ENCODE measurements at places on chromosomes 6 and 20.
A peak's percentile ranks its signal among the peaks of the same experiment; 100 is the strongest.

GRCh38 chr20:8914421-8914820 lies 154.5 kb upstream of the PLCB4 start:
- DNase-seq: no peak

GRCh38 chr6:166998256-166999144 lies 697 bp upstream of the CEP43 start:
- DNase-seq: peak; percentile 28

GRCh38 chr6:12024699-12025434 lies 12.8 kb downstream of the HIVEP1 start:
- DNase-seq: no peak

DNA sequence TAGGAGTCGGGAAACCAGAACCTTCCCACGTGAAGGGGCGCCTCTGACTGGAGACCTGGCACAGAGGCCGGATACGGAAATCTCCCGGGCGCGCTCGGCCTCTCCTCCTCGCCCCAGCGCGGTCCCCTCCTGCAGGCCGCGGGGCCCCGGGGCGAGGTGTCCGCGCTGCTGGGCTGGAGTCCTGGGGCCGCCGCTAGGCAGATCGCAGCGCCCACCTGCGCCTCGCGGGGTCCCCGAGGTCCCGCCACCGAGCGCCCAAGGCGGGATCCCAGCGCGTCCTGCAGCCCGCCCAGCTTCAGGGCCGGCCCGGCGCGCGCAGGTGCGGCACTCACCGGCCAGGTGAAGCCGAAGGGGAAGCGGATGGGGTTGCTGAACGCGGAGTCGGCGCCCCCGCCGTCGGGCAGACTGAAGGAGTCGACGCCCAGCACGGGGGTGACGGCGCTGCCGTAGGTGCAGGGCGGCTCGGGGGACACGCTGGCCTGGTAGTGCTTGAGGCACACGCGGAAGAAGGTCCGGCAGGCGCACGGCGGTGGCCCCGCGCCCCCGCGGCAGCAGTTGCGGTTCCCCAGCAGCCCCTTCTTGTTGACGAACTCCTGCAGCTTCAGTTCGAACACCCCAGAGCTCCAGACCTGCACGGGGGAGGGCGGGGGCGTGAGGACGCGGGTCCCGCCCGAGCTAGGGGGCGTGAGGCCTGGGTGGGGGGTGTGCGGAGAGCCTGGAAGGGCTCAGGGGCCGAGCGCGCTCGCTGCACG lies 1.5 kb downstream of the DLL1 start:
- DNase-seq: peak; percentile 18

DNA sequence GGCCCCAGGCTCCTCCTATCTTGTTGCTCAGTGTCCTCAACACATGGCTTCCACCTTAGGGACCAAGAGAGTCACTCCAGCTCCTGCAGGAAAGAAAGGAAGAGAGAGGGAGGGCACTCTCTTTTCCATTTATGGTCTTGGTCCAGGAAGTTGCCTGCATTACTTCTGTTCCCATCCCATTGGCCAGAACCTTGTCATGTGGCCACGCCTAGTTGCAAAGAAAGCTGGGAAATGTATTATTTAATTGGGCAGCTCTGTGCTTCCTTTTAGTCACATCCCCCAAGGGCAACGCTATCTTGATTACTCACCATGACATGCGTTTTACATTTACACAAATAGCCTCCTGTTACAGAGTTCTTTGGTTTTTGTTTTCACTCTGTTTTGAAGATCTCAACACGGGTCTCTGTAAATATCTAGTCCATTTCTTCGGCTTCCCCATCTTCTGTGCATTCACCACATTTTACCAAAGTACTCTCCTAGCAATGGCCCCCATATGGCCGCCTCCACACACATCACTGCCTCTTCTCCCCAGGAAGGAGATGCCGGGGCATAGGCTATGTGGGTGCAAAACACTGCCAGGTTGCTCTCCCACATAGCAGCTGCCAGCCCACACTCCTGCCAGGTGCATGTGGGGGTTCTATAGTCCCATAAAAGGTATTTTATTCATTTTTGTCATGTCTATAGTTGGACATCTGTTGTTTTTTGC lies 35.7 kb upstream of the ZMYND8 start:
- no peak for DNase-seq

- no peak for DNase-seq
These were observed 481.4 kb upstream of the BTBD3 start for GRCh38 chr20:11436113-11436905.
